ENCODE measurements at places on chromosomes 12 and 14. TPM values are rescaled to one million over a fixed set of nuclear protein-coding genes. Genes with fewer than 3 reads are reported as not detected.

GRCh38 chr12:6488240-6488639 is 4.8 kb downstream of the MRPL51 start:
- H3K4me3 ChIP-seq = no peak overlapping the region
- no peak for DNase-seq
- H3K27me3 ChIP-seq = peaks cover 4% of the 10 kb centered on the region
- H3K4me1 ChIP-seq = peaks cover 8% of the 10 kb centered on the region
- peaks cover 21% of the 10 kb centered on the region for H3K36me3 ChIP-seq
- H3K27ac ChIP-seq = no peak overlapping the region

- H3K27ac ChIP-seq = no peak overlapping the region
- peaks cover 5% of the 10 kb centered on the region for H3K36me3 ChIP-seq
- peaks cover 3% of the 10 kb centered on the region for H3K4me1 ChIP-seq
- DNase-seq = no peak
- H3K4me3 ChIP-seq = no peak overlapping the region
- no peaks in the 10 kb centered on the region for H3K27me3 ChIP-seq
Measured at GRCh38 chr14:103649001-103649400, 20.0 kb downstream of the KLC1 start.

GRCh38 chr12:40583743-40584142 is 108.5 kb upstream of the CNTN1 start:
- H3K4me1 ChIP-seq = no peaks in the 10 kb centered on the region
- no peak overlapping the region for H3K4me3 ChIP-seq
- no peak for DNase-seq
- no peaks in the 10 kb centered on the region for H3K36me3 ChIP-seq

GRCh38 chr14:98231210-98231609 is 1040.8 kb downstream of the BCL11B start:
- no peak overlapping the region for H3K27ac ChIP-seq
- no peaks in the 10 kb centered on the region for H3K27me3 ChIP-seq
- peaks cover 4% of the 10 kb centered on the region for H3K36me3 ChIP-seq
- no peak for DNase-seq
- H3K4me1 ChIP-seq = peaks cover 67% of the 10 kb centered on the region
- H3K4me3 ChIP-seq = no peak overlapping the region

DNA sequence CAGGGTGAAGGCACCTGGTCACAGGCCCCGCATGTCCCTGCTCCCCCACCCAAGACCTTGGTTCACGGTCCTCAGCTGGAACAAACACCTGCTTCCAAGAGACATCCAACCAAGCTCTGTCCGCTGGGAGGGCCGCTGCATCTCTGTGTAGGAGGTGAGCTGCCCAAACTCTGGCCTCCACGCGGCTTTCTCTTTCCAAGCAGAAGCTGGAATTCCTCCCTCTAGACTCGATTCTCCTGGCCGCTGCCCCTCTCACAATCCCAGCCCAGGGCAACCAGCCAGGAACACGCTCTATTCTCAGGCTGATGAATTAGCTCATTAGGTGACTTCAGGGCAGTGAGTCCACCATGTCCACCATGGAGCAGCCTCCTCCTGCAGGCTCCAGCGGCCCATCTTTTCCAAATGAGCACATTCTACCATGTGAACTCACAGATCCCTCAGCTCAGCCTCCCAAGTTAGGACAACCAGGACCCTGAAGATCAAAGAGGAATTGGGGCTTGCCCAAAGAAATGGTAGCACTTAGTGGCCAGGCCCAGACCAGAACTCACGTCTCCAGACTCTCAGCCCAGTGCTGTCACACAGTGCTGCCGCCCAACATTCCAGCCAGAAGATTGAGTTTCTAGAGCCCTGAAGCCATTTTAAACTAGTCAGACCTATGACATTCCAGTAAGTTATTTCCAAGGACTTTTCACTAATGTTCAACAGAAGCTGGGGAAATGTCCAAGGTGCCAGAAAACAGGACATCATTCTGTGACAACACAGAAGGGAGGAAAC is 146.6 kb downstream of the ANO2 start:
- no peak for DNase-seq
- H3K4me1 ChIP-seq = no peaks in the 10 kb centered on the region
- no peaks in the 10 kb centered on the region for H3K27me3 ChIP-seq

The GLIPR1 gene
- 7.4 TPM for total RNA-seq

The VSX2 gene
- not detected for total RNA-seq

All from activated T-helper 2 cell treated with anti-CD3 and anti-CD28 coated beads, Interferon-gamma antibody, Interleukin-2, Interleukin-4, amounts not matched to agents 10 μg/mL and 5 μg/mL and 100 μg/mL, durations not matched to agents 14 hours and 24 hours and 36 hours (primary cell).